NCI-H2227 treated with DMSO at 0.1 percent for 48 hours (cell line): ENCODE measurements at places on chromosomes 16 and 17.

GRCh38 chr16:50178491-50178941 lies 25.4 kb downstream of the TENT4B start:
- DNase-seq: no peak

GRCh38 chr17:2369039-2369438 lies 31.7 kb downstream of the SGSM2 start:
- no peak for DNase-seq

- DNase-seq: peak; percentile 21
Measured at GRCh38 chr17:76147211-76148014, 6.4 kb upstream of the FOXJ1 start.

GRCh38 chr16:80563066-80563465 lies 22.3 kb downstream of the DYNLRB2 start:
- DNase-seq: no peak

GRCh38 chr17:19344311-19345066 lies 18.0 kb downstream of the B9D1 start:
- DNase-seq: no peak

GRCh38 chr17:81690066-81690465 lies 6.3 kb downstream of the HGS start:
- no peak for DNase-seq

DNA sequence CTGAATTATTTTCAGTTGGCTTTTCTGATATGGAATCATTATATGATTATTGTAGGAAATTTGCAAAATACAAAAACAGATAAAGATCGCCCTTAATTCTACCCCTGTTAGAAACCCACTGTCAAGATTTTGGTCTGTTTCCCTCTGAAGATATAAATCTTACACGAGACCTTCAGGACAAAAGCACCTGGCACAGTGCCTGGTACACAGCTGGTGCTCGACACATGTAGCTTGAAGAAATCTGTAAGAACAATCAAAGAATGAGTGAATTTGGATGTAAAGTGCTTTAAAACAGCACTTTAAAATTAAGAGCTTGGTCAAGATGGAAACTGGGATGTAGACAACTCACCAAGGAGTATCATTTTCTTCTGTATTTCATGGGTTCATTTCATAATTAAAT lies 181.1 kb downstream of the C16orf78 start:
- DNase-seq: no peak

- no peak for DNase-seq
Measured at GRCh38 chr17:82424001-82424862, 5.8 kb upstream of the OGFOD3 start.

- no peak for DNase-seq
Measured at GRCh38 chr17:32664936-32665583, 178.3 kb downstream of the CDK5R1 start.

- DNase-seq: no peak
Measured at GRCh38 chr17:57366177-57366557, 109.8 kb downstream of the MSI2 start.

- DNase-seq: no peak
Measured at GRCh38 chr16:56450275-56450985, 702 bp downstream of the NUDT21 start.

- DNase-seq: no peak
Measured at GRCh38 chr16:50124769-50125168, 28.3 kb upstream of the TENT4B start.

GRCh38 chr16:14205666-14206065 lies 134.5 kb downstream of the MRTFB start:
- no peak for DNase-seq
